ENCODE measurements at places on chromosomes 13 and 19.

- DNase-seq = no peak
These were observed 29.0 kb upstream of the C13orf46 start for GRCh38 chr13:114002771-114003321.

GRCh38 chr19:46764817-46765291 is 18.6 kb upstream of the STRN4 start:
- DNase-seq = no peak

DNA sequence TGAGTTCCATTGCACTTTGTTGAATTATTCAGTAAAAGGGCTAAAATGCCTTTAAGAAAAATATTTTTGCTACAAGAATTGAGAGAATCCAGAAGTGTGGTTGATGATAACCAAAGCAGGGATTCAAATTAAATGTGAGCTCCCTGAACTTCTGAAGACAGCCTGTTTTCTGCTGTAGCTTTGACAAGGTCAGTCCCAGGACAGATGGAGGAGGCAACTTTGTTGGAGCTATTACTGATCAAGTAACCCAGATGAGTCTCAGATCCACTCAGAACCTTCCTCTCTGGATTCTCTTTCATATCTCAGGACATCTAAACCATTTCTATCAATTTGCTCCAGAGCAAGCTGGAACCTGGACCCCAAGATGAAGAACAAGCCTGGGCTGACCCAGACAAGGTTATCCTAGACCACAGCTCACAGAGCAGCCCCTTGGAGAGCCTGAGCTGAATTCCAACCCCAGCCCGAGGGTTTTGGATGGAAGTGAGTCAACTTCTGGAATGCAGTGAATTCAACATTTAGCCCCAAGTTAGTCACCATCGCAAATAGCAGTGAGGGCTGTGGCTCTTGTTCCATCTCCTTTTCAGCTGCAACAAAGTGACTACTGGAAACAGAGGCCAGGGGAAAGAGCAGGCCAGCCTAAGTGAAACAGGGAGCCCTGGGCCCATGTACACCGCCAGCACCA is 137.8 kb upstream of the TSC22D1 start:
- DNase-seq = no peak

DNA sequence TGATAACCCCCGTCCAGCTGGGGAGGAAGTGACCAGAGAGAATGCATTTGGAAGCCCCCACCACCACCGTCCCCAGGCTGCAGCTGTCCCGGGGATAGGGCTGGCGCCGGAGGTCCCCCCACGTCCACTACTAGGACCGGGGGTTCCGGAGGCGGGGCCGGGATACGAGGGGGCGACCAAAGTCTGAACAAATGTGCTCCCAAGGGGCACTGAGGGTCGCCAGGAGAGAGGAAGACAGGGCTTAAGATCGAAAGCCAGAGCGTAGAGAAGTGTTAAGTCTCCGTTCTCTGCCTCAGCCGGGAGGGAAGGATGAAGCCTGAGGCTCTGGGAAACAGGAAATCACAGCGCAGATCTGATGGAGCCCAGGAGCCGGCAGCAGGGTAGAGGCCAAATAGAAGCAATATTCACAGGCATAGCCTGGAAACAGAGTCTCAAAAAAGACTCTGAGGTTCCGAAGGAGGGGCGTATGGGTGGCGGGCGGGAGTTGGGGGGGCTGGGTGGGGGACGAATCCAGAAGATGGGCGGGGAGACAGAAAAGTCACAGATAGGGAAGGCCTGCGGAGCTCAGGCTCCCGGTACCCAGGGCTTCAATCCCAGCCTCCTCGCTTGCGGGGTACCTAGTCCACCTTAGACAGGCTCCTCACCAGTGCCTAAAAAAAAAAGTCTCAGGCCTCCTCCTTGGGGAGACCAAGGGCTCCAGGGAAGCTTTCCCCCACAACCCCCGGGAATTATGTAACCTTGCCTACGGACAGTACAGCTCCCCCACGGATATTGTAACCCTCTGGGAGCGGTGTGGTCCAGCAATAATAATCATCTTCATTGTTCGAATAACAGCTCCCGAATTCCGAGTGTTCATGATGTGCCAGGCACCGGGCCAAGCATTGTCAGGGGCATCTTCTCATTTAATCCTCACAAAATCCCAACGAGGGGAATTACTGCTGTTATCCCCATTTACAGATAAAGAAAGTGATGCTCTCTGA is 1.1 kb upstream of the ERF start:
- no peak for DNase-seq

DNA sequence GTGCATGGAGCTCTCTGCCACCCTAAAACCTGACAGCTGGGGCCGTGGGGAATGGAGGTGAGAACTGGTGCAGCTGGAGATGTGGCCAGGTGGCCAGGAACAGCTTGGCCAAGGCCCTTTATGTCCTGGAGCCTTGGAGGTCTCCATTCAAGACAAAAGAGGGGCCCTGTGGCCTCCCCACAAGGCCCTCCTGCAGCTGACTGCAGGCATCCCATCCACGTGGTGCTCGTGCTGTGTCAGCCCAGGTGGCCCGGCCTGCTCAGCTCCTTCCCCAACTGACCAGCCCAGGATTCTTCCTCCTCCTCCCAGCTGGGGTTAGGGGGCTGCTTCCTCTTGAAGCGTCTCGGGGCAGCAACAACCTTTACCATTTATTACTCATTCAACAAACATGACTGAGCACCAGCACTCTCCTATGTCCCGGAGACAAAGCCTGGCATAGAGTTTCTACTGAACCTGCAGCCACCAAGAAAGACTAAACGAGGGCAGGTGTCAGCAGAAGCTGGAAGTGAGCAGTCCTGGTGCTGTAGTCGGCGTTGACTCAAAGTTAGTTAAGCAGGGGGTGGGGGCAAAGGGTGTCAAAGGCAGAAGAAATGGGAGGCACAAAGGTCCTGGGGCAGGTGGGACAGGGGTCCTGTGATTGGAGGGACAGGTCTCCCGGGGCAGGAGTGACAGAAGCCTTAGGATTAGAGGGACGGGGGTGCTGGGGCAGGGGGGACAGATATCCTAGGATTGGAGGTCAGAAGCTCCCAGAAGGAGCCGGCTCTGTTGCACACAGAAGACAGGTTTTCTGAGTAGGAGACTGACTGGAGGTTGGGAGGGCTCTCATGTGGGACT is 23.3 kb upstream of the C13orf46 start:
- DNase-seq = no peak

GRCh38 chr13:66887088-66887487 is 343.0 kb downstream of the PCDH9 start:
- peak; percentile 85 for DNase-seq

DNA sequence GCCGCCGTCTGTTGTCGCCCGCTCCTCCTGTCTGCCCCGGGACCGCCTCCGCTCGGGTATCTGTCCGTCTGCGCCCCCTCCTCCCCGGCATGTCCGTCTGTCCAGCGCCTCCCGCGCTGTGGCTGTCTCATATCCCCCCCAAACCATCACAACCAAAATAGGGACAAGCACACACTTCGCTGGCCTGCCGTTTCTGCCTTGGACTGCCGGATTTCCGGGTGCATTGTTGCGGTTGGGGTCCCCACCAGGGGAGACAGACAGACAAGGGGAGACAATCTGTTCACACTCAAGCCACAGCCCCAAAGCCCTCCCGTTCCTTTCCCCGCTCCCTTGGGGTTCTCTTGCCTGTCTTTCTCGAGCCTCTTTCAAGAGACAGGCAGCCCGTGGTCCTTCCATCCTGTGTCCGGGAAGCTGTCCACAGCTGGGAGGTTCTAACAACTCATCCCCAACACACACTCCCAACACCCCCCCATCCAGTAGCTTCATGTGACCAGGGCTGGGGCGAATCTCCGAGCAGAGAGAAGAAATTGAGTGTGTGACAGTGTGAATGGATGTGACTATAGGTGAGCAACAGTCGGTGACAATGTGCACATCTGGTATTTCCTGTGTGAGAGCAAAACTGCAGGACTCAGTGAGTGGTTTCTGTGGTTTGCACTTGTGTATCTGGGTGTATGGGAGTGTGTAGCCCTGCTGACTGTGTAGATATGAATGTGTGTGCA is 16.5 kb upstream of the FOSB start:
- no peak for DNase-seq

GRCh38 chr13:24217601-24218281 is 57.2 kb downstream of the SPATA13 start:
- no peak for DNase-seq

- peak; percentile 16 for DNase-seq
These were observed at the start of gene SHISA2 for GRCh38 chr13:26051657-26052311. Gene SHISA2 (minus strand): TSS chr13:26052016. CDS start chr13:26050975, 1,041 bp downstream.

DNA sequence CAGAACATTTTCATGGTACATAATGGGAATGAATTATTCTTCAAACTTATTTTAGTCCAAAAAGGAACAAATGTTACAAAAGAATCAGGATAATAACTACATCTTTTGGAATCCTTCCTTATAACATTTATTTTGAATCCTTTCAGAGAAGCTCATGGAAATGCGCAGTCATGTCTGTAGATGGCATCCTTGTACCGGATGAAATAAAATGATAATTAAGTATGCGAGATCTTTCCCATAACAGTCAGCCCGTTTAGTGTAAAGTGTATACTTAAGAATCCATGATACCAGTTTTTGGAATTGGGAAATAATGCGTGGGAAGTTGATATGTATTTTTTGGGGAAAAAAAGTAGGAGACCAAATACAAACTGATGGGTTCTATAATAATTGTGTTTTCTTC is 418.8 kb downstream of the GPC5 start:
- DNase-seq = peak; percentile 46

- no peak for DNase-seq
These were observed 12.8 kb upstream of the DOCK9 start for GRCh38 chr13:98990701-98991100.

DNA sequence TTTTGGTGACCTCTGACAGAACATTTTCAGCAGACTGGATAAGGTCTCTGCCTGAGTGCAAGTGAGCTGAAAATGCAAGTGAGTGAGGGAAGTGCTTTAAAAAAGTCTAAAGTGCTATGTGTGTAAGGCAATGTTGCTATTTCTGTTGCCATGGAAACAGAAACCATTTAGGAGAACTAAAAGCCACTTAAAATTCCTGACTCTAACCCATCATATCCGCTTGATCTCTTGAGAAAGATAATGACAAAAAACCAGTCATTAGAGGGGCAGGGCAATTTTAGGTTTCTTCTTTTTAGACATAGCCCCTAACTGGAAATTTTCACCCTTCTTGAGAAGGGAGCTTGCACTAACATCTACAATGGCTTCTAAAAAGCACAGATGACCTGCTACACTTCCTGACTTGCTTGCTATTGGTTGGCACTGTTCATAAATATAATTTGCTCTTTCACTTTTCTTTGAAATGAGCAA is at the start of gene CYSLTR2:
TSS of gene CYSLTR2 (plus strand) at position 458 of the 468 bp plus-strand sequence. CDS start 52,889 bp downstream, outside the sequence.
- no peak for DNase-seq

DNA sequence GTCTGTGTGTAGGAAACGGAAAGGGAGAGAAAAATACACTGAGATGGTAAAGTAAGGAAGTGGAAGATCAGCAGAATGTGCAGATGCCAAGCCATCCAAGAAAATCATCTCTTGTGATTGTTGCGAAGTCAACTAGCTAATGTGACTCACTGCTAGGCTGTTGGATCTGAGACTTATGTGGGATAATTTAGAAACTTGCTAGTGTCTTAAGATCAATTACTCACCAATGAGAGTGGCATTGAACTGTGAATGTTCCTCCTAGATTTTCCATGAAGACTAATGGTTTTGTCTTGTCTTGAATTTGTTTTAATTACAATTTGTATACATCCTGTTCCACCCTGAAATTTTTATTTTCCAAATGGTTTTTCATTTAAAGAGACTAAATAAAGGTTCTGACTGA is 771.6 kb downstream of the EFNB2 start:
- DNase-seq = no peak

DNA sequence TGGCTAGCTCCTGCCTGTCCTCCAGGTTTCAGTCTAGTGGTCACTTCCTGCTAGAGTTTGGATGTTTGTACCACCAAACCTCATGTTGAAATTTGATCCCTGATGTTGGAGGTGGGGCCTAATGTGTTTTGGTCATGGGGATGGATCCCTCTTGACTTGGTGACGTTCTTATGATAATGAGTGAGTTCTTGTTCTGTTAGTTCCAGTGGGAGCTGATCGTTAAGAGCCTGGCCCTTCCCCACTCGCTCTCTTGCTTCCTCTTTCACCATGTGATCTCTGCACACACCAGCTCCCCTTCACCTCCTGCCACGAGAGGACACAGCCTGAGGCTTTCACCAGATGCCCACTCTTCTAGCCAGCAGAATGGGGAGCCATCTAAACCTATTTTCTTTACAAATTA is 86.8 kb upstream of the SCEL start:
- DNase-seq = no peak

DNA sequence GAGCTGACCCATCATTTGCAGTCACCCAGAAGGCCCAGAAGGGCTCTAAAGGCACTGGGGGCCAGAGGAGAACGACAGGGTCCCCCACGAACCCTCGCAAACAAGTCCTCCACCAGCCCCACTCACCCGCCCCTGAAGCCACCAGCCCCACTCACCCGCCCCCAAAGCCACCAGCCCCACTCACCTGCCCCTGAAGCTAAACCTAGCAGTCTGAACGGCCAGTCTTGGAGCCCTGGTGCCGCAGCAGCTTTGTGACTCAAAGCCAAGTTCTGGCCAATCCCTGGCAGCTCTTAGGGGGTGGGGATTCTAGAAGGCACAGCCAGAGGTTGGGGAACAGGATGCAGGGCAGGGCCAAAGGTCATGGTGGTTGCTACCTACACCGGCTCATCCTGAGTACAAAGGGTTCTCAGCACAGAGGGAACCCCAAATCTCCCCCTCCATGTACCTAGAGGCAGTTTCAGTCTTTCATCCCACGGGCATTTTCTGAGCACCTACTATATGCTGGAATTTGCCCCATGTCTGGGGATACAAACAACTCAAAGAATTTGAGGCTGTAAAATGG is at the start of gene IQCN:
TSS of gene IQCN (minus strand) at position 234 of the 562 bp plus-strand sequence. CDS start 4,974 bp downstream, outside the sequence.
- no peak for DNase-seq

GRCh38 chr13:37878921-37879320 is 9.3 kb upstream of the TRPC4 start:
- no peak for DNase-seq

GRCh38 chr13:112956571-112957294 is 12.3 kb upstream of the MCF2L start:
- no peak for DNase-seq

GRCh38 chr13:49629196-49629938 is 1.1 kb downstream of the ARL11 start:
- no peak for DNase-seq

- no peak for DNase-seq
These were observed 24.6 kb downstream of the PRAM1 start for GRCh38 chr19:8477889-8478288.

- no peak for DNase-seq
These were observed 39.1 kb upstream of the RNF113B start for GRCh38 chr13:98216135-98216565.

DNA sequence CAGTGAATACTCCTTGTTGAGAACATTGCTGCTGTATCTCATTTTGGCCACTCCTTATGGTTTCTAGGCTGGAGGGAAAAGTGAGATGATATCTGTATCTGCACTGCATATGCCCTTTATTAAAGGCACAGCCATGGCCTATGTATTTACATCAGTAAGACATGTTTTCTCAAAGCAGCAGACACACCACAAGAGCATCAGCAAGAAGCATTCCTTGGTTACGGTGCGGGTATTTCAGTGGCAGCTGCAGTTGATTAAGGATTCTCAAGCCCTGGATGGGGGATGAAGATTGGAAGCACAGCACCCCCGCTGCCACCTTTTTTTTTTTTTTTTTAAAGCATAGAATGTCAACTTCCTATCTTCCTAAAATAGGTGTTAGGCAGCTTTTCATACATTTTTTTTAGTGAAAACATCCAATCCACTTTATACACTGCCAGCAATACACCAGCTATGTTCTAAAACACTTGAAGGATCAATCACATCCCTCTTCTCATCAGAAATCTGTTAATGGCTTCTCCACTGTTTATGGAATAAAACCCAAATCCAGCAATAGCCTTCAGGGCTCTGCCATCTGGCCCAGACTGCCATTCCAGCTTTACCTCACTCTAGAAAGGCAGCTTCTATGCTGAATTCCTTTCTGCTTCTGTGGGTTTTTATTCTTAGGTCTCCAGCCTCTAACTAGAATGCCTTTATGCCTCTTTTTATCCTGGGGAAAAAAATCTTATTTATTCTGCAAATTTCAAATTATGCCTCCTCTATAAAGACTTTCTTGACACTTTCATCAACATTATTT is 331.0 kb downstream of the DNAJC15 start:
- peak; percentile 18 for DNase-seq

Data from NCI-H1694 (cell line).